Calu3 (cell line): ENCODE measurements at places on chromosomes 6 and 20.

DNA sequence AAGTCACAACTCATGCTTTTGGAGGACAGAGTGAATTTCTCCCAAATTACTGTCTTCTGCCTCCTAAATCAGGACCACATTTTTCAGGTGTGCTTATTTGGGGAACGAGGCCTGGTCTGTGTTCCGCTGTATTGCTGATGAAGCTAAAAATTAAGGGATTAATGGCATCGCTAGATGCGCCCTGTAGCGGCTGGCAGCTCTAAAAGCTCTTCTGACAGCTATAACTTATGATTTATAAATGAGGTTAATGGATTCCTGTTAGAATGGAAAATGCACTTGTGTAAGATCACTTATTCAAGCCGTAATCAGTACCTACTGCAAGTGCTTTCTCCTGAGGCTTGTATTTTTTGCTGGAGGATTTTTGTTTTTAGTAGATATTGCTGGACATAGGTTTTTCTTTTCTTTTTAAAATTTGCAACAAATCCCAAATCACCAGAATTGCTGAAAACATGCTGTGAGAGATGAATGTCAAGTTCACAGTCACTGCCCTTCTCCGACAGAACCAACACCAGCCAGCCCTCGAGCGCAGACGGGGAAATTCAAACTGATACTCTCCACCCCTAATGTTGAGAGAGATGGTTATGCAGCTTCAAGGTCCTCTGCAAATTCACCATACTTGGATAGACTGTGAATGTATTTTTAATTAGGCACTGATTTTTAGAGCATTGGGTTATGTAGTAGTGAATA, 49.1 kb downstream of the AKAP12 start:
- DNase-seq: no peak

- DNase-seq: no peak
Measured at GRCh38 chr6:4820704-4821276, 44.6 kb downstream of the CDYL start.

GRCh38 chr6:147527197-147527596, 18.7 kb downstream of the SAMD5 start:
- DNase-seq: no peak

DNA sequence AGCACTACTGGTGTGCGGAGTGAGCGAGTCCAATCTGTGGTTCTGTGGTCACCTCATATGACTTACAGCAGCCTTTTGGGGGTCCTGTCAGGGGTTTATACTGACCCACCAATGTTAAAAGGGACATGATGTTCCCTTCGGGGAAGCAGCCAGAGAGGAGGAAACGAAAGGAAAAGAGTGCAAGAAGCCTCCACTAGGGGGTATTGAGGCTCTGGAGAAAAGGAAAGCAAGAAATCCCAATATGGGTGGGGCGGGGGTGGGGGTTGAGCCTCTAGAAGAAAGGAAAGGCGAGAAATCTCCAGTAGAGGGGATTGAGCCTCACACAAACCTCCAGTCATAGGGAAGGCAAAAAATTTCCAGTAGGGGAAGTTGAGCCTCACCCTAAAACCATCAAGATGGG, 249.3 kb upstream of the ECI2 start:
- no peak for DNase-seq

DNA sequence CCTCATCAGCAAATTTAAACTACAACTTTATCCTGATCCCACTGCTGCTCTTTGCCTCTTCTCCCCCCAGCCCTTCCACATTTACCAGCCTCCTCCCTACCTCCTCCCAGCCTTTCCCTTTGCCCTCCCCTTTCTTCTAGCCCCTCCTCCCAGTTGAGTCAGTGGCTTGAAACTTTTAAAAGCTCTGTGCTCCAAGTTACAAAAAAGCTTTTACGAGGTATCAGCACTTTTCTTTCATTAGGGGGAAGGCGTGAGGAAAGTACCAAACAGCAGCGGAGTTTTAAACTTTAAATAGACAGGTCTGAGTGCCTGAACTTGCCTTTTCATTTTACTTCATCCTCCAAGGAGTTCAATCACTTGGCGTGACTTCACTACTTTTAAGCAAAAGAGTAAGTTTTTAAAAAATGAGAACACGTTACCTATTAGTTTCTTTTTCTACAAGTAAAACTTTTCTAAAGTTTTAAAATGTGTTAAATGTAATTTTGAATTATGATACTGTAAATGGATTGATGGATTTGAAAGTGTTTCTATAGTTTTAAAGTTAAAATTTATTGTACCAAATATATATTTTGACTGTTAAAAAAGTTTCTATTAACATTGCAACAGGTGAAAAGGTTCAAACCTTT, at the start of gene GJA1:
Gene GJA1 (plus strand): TSS at position 203 of the 626 bp plus-strand sequence. CDS start 11,202 bp downstream, outside the sequence.
- peak; percentile 68 for DNase-seq

GRCh38 chr6:131976545-131977061, 25.4 kb upstream of the CCN2 start:
- no peak for DNase-seq

DNA sequence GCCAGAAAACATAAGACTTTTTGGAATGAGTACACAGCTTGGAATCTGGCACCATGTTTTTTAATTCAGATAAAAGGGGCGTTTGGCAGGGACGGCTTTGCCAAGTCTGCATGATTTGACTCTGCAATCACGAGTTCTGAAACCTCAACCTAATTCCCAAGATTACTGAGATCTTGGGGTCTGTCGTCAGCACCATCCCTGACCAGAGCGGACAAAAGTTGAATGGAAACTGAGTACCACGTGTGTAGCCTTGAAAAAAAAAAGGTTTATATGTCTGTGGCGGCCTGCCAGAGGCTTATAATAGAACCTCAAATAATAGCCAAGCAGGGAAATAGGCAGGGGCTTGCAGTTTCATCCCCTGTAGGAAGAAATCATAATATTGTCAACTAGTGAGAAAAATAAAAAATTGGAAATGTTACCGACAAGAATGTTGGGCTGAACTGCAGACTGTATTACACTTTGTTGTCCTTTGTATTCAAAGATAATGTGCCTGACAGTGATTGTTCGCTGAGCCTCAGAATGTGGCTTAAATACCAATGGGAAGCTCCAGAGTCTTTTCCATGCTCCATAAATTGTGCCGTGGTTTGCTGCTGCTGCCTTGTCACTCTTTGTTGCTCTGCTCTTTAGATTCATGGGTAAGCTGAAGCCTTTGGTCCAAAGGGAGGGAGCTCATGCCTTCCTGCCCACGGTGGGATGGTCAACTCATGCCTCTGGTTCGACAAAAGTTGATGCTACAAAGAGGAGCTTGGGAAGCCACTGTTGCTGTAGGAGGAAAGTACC, 118.8 kb upstream of the ARID1B start:
- DNase-seq: no peak

- no peak for DNase-seq
Measured at GRCh38 chr6:144867761-144868160, 582.6 kb downstream of the UTRN start.

- DNase-seq: no peak
Measured at GRCh38 chr6:77686931-77687330, 34.1 kb downstream of the MEI4 start.

DNA sequence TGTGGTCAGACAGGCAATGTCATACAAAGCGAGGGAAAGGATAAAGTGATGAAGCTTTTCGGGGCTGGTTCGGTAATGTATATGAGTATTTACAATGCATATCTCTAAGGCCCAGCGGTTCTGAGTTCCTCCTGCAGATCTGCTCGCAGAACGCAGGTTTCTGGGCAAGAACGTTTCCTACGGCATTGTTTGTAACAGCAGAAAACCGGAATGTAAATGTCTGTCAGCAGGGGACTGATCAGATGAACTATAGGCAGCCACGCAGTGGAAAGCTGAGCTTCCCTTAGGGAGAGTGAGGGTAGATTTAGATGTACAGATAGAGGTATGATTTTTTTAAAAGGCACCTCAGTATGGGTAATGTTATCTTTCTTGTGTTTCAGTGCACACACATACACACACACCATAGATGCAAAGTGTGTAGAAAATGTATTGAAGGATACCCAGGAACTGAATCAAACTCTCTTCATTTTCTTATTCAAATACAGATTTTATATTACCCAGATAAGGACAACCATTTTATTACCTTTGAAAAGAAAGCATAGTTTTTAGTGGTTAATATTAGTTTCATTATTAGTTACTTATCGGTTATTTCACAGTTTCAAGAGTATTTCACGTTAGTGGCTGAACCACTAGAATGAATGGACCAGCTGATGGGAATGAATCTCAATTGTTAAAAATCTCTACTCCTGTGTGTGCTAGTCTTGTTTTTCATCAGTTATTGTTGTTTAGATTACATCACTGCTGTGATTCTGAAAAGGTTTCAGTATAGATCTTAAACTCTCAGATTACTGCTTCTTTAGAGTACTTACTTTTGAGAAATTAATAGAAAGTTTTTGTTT, 56.2 kb downstream of the SNX9 start:
- DNase-seq: no peak
